ENCODE measurements at places on chromosomes 3 and 15.
A peak's percentile ranks its signal among the peaks of the same experiment; 100 is the strongest.

DNA sequence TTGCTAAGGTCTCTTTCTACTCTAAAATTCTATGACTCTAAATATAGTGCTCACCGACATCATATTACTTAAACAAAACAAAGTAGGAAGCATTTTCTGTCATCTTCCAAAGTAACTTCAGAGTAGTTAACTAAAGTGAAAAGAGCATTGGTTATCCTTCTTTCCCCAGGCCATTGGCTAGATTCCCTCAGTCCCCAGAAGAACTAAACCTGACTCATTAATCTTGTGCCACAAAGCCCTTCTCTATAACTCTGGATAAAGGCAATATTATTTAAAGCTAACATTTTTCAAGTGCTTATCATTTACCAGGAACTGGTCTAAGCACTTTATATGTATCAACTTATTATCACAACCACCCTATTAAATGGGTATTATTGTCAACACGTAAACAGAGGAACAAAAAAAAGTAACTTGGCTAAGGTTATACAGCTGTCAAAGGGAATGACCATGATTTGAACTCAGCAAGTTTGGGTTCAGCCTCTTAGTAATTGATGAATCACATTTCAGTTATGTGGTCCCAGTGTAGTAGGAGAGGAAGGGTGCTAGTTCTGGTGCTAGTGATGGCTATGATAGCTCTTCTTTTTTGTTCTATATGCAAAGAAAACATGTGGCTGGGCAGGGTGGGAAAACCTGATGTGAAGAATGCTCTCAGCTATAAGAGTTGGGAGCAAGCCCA lies 304.9 kb downstream of the FGF12 start:
- DNase-seq: no peak

- DNase-seq: no peak
Measured at GRCh38 chr3:8931342-8931741, 31.9 kb downstream of the RAD18 start.

DNA sequence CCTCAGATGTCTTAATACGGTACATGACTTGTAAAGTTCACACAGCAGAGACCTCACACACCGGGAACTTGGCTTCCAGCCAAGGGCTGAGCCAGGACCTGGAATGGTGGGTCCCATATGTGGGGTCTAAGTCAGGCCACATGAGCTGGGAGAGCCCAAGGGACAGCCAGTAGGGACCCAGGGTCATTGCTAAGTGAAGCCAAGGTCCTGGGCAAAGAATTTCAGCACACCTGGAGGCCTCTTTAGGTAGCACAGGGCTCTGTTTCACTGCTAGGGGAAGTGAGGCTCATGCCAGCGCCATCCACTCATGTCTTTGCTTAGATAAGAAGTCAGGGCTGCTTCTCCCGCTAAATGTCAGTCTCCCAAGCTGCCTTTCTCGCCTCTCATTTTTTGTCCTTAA lies 116.6 kb upstream of the TLE3 start:
- DNase-seq: no peak

DNA sequence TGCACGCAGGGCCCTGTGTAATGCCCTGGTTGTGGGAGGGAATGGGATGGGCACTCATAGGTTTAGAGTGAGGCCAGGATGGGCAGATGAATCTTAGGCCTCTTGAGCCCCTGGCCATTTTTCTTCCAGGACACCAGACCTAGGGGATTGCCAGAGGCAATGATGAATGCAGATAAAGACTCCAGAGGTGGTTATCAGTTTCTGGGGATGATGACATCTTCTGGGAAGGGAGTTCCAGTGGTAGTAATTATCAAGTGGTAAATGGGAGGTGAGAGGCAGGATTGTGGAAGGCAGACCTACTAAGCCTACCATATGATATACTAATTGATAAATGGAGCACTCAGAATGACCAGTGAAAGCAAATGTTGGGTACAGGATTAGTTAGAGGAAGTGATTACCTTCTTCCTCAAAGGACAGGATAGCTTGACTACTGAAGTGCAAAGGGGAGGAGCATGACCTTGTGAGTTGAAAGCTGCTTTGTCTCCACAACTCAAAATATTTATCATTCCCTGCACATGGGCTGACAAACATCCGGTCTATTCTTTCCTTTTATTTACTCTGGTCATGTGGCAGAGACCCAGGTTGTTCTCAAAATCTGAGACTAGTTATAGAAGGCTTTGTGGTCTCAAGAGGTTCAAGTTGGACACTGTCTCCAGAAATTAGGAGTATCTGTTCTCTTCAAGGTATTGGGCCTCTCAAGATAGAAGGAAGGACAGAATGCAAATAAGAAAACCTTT lies 10.2 kb upstream of the MAPK6 start:
- DNase-seq: peak; percentile 70

DNA sequence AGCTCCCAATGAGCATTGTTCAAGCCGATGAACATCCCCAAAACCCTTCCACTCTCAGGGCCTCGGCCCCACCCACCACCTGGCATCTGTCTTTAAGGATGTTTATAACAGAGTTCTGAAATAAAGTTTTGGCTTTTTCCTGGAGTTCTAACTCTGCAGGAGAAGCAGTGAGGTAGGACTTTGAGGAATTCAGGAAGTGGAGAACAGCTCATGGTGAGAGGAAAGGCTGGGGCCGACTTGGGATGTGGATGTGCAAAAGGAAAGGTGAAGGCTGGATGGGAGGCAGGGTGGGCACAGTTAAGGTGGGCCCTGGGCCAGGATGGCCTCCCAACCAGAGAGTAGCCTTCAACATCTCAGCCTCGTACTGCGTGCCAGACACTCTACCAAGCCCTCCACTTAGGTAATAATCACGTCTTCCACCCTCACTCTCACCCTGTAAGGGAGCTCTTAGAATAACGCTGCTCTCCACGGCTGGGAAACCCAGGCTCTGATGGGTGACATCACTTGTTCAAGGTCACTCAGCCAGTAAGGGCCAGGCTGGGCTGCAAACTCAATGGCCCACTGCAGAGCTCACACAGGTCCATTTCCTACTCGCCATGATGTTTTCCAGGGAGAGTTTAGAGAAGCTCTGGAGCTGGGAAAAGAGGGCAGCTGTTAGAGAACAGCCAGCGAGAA lies 28.5 kb downstream of the LIPC start:
- DNase-seq: no peak

DNA sequence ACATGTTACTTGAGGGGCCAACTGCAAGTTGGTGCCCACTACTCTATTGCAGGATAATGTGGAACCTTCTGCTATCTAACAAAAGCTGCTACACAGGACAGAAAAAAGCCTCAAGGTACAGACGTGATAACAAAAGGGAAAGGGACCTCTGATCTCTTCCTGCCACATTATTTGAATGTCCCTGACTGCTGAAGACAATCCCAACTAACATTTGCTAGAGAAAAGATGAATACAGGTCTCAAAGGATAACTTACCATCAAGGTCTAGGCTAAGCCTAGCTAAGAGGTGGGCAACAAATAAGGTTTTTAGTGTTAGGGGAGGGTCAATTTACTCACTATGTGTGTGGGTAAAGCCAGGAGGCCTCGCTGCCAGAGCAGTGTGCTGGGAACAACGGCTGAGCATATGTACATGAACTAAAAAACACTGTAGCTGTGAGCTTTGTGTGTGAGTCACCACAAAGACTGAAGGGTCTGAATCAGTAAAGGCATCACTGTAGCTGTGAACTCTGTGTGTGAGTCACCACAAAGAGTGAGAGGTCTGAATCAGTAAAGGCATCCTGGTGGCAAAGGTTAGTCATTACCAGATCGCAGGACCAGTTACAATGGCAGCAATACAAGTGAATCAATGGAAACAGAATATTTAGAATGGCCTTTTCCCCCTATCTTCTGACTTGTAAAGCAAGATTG lies 111.7 kb downstream of the LMLN start:
- DNase-seq: no peak

GRCh38 chr15:90782442-90782841 lies 65.3 kb downstream of the BLM start:
- DNase-seq: no peak

DNA sequence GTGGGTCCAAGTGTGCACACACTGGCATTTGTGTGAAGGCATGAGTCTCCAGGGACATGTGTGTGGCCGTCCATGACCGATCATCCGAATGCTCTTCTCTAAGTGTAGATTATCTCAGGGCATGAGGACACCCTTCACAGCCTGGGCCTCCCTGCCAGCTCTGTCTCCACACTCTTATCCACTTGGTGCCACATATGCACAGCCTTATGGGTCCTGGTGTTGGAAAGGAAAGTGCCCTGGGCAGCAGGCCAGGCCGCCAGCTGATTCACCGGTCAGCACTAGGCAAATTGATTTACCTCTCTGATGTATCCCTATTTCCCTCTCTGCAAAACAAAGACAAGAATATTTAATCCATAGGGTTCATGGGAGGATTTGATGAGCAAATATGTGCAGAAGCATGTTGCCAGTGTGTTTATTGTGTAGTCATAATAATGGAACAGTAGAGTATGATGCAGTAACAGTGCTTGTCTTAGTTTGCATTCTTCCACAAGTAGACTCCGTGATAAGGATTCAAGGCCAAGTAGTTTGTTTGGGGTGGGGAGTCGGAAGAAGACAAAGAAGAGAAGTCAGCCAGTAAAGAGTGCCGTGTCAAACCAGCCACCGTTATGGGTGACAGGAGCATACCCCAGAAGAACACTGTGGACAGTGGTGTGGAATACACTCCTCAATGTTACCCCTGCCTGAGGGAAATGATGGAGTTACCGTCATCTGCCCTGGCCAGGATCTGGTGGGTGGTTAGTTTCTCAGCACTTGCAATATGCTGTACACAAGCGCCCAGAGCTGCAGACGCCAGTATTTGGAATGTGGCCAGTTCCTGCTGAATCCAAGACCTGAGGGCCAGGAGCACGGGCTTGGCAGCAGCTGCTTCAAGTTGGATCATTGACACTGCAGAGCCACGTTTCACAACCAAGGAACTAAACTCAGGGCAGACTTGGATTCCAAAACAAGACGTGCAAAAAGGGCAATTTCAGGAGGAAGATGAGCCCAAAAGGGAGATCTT lies 85.1 kb downstream of the MTHFS start:
- peak; percentile 70 for DNase-seq

DNA sequence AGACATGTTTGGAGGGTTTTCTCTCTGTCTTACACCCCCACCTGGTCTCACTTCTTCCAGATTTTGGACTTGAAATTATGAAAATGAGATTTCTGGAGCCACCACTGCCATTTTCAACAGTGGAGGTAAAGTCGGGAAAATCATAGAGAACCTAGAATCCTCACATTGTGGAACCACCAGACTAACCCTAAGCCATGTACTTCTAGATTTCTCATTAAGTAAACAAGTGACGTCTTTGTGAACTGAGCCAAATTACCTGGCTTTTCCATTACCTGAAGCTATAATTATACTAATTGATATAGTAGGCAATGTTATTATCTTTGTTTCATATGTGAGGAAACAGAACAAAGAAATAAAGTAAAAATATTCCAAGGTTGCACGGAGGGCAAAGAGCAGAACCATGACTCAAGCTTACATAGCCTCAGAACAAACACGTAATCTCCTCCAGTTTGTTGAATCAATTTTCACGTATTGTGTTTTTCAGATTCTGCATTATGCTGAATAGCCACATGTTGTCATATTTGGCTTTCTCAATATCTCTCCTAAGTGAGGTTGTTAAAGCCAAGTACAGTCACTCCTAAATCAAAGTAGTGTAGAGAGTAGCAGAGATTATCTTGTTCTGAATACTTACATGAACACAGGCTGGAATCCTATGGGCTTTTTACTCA lies 101.3 kb upstream of the CMC1 start:
- DNase-seq: no peak

DNA sequence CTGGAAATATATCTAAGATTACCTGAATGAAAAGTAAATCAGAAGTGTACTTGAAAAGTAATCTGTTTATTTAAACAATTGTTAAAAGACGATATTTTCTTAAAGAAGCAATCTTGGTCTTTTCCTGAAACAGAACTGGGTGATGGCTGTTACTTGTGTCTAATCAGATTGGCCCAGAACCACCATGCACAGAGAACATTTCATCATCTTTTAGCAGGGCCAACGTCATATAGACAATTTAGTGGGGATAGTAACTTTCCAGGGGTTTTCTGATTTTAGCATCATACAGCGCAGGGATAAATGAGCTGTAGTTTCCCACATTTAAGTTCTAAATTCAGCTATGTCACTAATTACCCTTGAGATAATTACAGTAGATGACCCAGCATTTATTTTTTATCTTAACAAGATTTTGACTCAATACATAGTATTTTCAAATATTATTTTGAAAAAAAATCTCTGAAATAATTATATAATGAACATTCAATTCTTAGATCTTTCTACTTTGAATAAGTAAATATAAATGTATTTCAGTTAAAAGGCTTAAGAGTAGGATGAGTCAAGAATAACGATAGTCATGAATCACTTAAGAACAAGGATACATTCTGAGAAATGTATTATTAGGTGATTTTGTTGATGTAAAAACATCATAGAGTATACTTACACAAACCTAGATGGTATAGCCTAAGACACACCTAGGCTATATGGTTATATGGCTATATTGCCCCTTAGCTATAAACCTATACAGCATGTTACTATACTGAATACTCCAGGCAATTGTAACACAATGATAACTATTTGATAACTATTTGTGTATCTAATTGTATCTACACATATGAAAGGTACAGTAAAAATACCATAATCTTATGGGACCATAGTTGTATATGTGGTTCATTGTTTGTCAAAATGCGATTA lies 103.8 kb upstream of the MME start:
- DNase-seq: no peak

DNA sequence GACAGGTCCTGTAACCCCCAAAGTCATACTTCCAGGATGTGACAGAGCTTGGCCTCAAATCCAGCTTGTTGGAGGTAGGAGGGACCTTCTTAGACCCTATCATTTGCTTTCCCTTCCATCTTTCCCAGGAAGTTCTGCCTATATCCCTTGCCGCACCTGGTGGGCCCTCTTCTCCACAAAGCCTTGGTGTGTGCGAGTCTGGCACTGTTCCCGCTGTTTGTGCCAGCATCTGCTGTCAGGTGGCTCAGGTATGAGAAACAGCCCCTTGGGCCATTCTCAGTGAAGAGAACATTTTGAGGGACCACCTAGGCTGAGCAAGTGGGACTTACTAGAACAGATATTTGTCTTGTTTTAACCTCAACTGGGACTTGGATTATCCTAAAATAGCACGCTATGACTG lies 1.3 kb downstream of the IL17RE start:
- no peak for DNase-seq

- no peak for DNase-seq
Measured at GRCh38 chr3:519026-519425, 322.5 kb downstream of the CHL1 start.

DNA sequence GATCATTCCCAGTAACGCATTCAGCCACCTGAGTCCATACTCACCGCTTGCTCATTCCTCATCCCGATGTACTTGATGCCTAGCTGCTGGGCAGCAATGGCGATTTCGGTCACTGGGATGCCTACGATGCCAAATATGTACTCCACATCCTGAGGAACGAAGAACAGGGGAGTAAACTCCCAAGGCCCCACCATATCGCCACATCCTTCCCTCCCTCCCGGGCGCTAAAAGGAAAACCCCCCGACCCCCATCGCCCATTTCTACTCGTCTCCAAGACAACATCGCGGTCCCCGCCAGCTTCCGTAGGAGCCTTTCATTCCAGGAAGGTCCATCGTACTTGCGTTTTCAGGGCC lies 347 bp downstream of the HACL1 start:
- DNase-seq: no peak

GRCh38 chr15:88835646-88836045 lies 32.4 kb downstream of the ACAN start:
- no peak for DNase-seq

GRCh38 chr15:94042180-94042928 lies 189.0 kb upstream of the MCTP2 start:
- DNase-seq: no peak

All from COR-L47 (cell line).